ENCODE measurements at places on chromosomes 5 and 9.
A peak's percentile ranks its signal among the peaks of the same experiment; 100 is the strongest.

GRCh38 chr5:98157368-98157767, 616.1 kb upstream of the RGMB start:
- no peak for DNase-seq

DNA sequence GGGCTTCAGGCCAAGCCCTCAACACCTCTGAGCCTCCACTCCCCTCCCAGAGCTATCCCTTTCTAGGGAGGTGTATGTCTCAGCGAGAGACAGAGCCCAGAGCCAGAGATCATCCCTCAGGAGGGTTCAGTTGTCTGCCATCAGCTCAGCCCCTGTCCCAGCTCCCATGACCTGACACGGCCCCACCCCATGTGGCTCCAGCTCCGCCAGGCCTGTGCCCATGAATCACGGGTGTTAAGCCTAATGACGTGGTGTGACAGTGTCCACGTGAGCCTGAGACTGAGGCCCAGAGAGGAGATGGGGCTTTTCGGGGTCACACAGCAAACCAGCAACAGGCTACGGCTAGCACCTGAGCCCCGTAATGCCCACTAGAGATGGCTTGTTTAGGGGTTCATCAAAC, 60.9 kb upstream of the ORM1 start:
- no peak for DNase-seq

DNA sequence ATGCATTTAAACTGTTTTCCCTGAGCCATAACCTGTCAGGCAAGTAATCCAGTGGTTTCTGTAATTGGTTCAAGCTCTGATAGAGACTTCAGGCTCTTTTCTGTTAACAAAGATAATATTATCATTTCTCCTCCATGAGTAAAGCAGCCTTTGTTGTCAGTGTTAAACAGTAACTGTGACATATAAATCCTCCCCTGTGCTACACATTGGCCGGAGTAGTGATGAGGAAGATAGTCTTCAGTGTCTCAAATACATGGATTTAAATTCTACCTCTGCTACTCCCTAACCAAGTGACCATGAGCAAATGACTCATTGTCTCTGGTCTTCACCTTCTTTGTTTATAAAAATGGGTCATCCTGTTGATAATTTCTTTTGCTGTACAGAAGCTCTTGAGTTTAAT, 615.5 kb upstream of the CHD1 start:
- DNase-seq: no peak

DNA sequence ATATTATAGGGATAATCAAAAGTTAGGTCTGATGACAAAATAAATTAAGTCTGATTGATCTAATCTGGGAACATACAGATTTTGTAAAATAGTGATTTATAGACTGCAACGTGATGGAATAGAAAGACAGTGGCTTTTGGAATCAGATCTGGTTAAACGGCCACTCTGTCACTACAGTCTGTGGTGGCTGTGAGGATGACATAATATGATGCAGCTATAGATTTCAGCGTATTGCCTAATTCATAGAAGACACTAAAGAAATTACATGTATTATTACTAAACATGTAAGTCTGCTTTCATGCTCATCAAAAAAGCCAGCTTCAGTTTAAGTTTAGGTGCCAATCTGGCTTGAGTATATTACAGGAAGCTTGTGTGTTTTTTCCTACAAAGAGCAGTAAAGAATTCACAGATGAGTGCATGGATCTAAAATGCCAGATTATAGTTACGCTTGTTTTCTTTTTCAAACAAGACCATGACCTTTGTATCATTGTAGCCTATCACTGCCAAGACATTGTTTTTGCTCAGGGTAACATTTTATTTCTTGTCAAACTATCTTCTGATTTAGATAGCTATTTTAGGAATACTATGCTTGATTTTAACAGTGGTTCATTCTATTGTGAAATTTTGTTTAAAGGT, 25.7 kb downstream of the CPEB4 start:
- no peak for DNase-seq

- no peak for DNase-seq
Measured at GRCh38 chr9:135239769-135240141, 152.3 kb downstream of the OLFM1 start.

GRCh38 chr5:175748650-175749049, 90.8 kb downstream of the HRH2 start:
- DNase-seq: peak; percentile 11

- DNase-seq: no peak
Measured at GRCh38 chr9:20226345-20226744, 396.0 kb downstream of the MLLT3 start.

DNA sequence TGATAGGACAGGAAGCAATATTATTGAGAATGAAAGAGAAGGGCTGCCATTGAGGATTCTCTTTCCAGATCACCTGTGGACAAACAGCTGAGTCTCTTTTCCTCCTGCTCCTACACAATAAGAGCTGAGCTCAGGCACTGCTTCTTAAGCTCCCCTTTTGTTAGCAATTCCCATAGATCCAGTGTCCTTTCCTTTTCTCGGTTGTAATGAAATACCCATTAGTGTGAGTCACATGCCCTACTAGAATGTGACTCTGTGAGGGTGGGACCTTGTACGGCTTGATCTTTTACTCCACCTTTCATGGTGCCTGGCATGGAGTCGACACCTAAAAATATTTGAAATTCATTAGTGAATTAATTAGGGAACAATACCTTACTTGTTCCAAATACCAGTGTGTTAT, 269.2 kb downstream of the NR3C1 start:
- no peak for DNase-seq

DNA sequence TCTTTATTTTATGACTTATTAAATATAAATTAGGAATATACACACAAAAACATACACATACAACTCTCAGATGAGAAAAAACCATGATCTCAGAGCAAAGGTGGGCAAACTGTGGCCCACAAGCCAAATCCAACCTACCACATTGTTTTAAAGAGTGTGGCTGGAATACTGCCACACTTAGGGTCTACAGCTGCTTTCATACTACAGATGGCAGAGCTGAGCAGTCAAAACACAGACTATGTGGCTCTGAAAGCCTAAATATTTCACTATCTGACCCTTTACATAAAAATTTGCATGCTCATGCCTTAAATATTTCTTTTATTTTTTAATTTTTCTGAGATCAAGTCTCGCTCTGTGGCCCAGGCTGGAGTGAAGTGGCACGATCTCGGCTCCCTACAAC, 28.3 kb downstream of the LEAP2 start:
- no peak for DNase-seq

- no peak for DNase-seq
Measured at GRCh38 chr9:37486256-37486615, 488 bp downstream of the POLR1E start.

- no peak for DNase-seq
Measured at GRCh38 chr5:175286981-175287380, 157.0 kb downstream of the DRD1 start.

DNA sequence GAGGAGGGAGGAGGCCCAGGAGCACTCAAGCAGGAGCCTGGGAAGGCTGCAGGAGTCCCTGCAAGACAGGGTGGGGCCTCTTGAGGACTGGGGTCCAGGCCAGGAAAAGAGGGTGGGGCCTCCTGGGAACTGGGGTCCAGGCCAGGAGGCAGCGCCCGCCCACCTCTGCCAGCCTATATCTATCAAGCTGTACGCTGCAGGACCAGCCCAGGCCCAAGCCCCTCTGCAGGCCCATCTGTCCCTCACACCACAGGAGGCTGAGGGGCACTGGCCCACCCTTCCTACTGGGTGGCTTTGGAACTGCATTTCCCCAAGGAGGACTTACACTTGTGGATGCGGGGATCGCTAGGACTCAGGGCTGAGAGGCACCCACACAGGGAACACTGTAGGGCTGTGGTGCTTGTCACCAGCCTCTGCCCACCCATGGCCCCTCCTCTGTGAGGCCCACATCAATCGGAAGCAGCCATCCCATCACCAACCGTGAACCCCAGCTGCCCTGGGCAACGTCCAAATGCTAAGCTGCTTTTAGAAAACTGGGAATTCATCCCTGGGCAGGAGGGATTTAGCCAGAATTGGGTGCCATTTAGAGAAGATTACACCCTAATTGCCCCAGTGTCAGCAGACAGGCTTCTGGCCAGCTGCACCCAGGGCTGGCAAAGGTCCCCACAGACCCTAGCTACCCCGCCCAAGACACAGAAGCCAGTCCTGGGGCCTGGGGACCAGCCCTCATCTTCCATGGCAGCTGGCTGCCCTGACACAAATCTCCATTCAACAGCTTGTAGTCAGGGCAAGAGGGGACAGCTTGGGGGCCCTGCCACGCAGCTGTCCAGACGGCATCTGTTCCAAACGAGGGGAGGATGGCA, 15.3 kb downstream of the BICD2 start:
- no peak for DNase-seq

- no peak for DNase-seq
Measured at GRCh38 chr5:96509316-96509715, 76.3 kb upstream of the PCSK1 start.

DNA sequence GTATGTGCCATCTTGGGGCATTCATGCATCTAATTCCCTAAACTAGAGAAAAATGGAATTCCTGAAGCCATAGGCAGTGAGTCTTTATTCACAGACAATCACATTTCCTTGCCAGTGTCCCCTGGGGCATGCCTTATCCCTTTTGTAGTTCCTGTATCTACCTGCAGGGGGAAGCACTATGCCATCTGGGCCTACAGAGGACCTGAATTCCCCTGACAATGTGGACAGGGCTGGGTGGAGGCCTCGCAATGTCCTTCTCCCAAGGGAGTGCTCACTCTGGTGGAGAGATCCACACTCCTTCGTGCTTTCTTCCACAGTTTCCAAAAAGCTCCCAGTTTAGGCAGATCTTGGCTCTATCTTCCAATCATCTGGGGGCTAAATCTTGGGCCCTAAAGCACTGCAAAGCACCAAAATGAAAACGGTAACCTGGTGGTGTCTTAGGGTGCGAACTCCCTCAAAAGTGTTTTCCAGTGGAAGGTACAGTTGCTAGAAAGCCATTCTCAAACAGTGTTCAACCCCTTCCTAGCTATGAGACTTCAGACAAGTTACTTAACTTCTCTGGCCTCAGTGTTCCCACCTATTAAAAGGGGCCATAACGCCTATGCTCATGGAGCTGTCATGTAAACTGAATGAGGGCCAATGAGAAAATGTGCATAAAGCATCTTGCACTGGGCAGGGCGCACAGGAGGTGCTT, 17.5 kb downstream of the WHRN start:
- DNase-seq: peak; percentile 76

- DNase-seq: no peak
Measured at GRCh38 chr5:66440202-66440680, 156.0 kb upstream of the MAST4 start.

- DNase-seq: peak; percentile 48
Measured at GRCh38 chr5:178422400-178422775, 167.8 kb downstream of the COL23A1 start.

DNA sequence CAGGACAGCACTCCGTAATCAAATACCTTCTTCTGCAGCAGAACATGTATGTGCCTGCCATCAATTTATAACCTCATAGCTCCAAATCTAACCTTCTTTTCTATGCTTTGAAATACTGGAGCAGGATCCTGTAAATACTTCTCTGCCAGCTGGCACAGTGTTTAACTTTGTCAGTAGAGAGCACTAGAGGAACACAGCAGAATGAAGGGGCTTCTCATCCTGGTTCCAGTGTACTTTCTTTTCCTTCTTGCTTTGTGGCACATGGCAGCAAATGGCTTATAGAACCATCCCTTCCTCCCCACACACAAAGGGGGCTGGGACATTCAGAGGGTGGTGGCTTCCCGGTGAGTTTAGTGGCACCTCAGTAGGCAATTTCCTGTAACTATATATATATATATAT, 3.8 kb upstream of the FBXW11 start:
- no peak for DNase-seq

DNA sequence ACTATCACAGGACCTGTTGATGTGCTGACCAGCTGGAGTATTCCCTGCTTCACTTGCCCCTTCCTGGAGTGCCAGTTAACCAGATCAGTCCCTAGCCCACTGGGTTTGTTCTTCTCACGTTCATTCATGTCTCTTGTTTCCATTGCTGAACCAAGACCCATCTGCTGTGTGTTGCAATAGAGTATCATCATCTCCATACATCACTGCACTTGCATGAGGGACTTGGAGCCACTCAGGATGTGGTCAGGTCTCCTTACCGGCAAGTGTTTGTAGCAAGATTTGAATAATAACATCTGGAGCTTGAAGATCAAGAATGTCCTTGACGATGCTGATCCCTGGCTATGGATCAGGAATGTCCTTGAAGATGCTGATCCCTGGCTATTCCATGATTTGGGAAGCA, 358.6 kb downstream of the IRX1 start:
- no peak for DNase-seq

- no peak for DNase-seq
Measured at GRCh38 chr5:151595411-151595826, 4.3 kb upstream of the FAT2 start.

- DNase-seq: no peak
Measured at GRCh38 chr9:108434502-108434901, 421.3 kb downstream of the ACTL7B start.

- DNase-seq: no peak
Measured at GRCh38 chr5:83417884-83418283, 53.7 kb upstream of the VCAN start.

- peak; percentile 97 for DNase-seq
Measured at GRCh38 chr9:34646211-34647083, at the start of gene GALT. Gene GALT (plus strand): TSS chr9:34646675. CDS start chr9:34646705, 30 bp downstream.

- DNase-seq: peak; percentile 20
Measured at GRCh38 chr9:114276908-114277821, 45.7 kb upstream of the ORM1 start.
